Trophoblast cell (in vitro differentiated cells and primary cell): ENCODE measurements at places on chromosomes 2 and 18.

- DNase-seq, result no peak
Observed at GRCh38 chr2:208025814-208026184, 472 bp upstream of the PLEKHM3 start.

DNA sequence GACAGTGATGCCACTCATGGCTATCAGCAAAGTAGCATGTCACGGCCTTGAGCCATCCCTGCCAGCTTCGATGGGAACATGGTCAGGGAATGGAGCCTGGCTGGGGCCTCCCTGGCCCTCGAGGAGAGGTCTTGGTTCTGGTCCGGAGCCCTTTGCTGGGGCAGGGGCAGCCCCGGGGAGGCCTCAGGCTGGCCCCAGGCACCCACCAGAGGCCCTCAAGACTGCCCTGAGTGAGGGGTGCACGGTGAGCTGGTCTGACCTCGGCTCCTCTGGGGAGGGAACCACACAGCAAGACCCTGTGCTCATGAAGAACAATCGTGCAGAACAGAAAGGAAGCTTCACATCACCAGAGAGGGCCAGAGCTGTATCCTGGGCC, 75.2 kb upstream of the OTOS start:
- DNase-seq, result no peak

- no peak for DNase-seq
Observed at GRCh38 chr2:144114760-144115159, 405.2 kb downstream of the ZEB2 start.

DNA sequence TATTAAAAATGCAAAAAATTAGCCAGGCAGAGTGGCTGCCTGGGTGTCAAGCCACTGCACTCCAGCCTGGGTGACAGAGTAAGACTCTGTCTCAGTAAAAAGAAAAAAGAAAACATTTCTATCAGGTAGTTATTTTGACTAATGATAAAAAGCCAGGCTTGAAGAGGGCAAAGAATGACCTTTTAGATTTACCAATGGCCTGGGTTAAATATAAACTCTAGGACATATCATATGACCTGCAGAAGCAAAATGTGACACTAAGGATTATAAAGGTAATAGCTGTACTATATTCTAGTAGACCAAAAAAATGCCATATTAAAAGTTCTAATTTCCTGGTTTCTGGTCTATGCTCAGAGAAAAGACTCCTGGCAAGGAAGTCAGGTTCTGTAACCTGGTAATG, 16.1 kb upstream of the STAMBP start:
- no peak for DNase-seq

DNA sequence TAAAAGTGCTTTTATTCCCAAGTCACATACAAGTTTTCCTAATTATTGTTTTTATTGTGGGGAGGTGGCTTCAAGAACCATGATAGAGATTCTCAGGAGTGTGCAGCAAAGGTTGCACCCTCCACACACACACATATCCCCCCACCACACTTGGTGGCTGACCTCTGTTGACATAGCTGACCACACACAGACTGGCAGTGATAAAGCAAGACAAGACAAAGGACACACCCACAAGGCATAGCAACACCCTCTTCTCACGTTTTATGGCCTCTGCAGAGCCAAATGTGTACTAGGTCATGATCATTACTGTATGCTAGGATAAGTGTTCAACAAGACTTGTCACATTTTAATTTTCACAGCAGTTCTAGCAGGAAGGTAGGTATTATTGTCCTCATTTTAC, 143.0 kb upstream of the EPC2 start:
- no peak for DNase-seq

GRCh38 chr2:99974682-99975375, 167.6 kb downstream of the AFF3 start:
- DNase-seq, result no peak
